ENCODE measurements at places on chromosomes 4 and X. TPM values are rescaled to one million over a fixed set of nuclear protein-coding genes. Genes with fewer than 3 reads are reported as not detected.

GRCh38 chrX:7218321-7219152 lies 70.6 kb upstream of the PUDP start:
- no peaks in the 10 kb centered on the region for H3K27me3 ChIP-seq
- H3K27ac ChIP-seq = no peak overlapping the region
- DNase-seq = no peak

DNA sequence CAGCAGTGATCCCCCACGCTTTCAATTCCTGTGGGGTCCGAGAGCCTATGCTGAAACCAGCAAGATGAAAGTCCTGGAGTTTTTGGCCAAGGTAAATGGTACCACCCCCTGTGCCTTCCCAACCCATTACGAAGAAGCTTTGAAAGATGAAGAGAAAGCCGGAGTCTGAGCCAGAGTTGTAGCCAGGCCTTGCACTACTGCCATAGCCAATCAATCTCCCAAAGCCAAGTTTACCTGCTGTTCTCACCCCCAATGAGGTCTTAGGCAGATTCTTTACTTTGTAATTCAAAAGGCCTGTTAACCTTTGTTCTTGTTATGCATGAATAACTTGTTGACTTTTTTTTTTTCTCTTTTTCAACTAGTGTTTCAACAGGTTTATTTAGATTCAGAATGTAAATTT lies 4.0 kb downstream of the MAGEB2 start:
- H3K27ac ChIP-seq = no peak overlapping the region
- H3K4me1 ChIP-seq = no peaks in the 10 kb centered on the region
- DNase-seq = no peak
- H3K27me3 ChIP-seq = no peaks in the 10 kb centered on the region
- H3K36me3 ChIP-seq = no peaks in the 10 kb centered on the region

DNA sequence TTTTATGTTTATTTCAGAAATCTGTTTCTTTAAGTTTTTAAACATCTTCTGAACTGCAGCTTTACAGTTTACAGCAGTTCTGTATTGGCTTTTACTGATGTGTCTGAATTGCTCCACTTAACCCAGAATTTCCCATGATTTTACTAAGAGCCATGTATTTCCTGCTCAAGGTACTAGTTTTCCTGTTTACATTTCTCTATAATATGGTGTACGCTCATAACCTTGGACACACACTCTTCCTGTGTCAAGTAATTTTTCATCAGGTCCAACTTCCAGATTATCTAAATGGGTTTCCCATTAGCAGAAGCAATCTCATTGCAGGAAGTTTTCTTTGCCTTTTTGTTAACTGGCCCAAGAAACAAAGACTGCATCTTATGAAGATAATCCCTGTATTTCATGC lies 12.3 kb downstream of the ELF2 start:
- DNase-seq = no peak
- H3K27ac ChIP-seq = no peak overlapping the region
- no peaks in the 10 kb centered on the region for H3K27me3 ChIP-seq
- peaks cover 42% of the 10 kb centered on the region for H3K4me1 ChIP-seq
- H3K36me3 ChIP-seq = no peaks in the 10 kb centered on the region

DNA sequence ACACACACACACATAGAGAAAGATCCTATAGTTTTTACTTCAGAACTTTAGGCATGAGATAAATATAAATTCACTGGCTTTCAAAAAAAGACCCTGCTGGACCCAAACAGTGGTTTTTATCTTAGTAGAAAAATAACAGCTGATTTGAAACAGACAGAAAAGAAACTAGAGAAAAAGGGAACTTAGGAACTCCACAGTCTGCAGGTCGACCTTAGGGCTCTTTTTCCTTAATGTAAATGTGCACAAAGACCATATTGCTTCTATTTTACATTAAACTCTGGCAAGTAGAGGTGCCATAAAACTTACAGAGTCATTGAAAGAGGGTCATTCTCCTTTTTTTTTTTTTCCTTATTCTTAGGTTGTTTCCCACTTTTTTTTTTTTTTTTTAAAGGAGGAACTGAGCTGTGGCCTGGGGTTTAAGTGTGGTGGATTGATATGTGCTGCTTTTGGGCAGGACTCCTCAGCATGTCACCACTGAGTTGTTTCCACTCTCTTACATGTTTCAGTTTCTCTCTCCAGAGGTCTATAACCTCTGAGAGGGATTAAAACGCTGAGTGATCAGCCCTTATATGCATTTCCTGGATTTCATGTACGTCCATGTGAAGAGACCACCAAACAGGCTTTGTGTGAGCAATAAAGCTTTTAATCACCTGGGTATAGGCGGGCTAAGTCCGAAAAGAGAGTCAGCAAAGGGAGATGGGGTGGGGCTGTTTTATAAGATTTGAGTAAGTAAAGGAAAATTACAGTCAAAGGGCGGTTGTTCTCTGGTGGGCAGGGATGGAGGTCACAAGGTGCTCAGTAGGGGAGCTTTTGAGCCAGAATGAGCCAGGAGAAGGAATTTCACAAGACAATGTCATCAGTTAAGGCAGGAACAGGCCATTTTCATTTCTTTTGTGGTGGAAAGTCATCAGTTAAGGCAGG lies 70.8 kb upstream of the PACRGL start:
- H3K4me1 ChIP-seq = no peaks in the 10 kb centered on the region
- H3K4me3 ChIP-seq = no peak overlapping the region
- DNase-seq = no peak
- H3K36me3 ChIP-seq = no peaks in the 10 kb centered on the region
- no peak overlapping the region for H3K27ac ChIP-seq

DNA sequence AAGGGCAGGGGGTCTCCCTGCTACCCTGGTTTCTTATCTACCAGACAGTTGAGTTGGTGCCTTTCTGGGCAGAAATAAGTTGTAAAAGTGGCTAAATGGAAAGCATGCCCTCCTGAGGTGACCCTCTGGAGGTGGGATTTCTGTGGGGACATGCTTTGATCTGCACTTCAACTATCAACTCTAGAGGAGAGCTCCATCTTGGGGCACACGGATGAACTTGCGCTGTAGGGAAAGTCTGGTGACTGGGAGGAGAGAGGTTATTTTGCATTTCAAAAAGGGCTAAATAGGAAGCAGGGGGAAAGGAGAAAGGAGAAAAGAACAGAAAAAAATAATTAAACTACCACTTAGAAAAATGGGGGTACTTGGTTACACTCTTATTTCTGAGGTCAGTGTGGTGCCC lies 12.7 kb upstream of the RHOXF2B start:
- no peaks in the 10 kb centered on the region for H3K36me3 ChIP-seq
- no peak for DNase-seq
- H3K4me3 ChIP-seq = no peak overlapping the region
- no peak overlapping the region for H3K27ac ChIP-seq
- H3K27me3 ChIP-seq = peaks cover 4% of the 10 kb centered on the region

GRCh38 chr4:76003035-76003434 lies 4.3 kb downstream of the CXCL9 start:
- no peak overlapping the region for H3K4me3 ChIP-seq
- no peaks in the 10 kb centered on the region for H3K36me3 ChIP-seq
- peak overlapping the region; percentile 69 for H3K27ac ChIP-seq
- no peak for DNase-seq
- no peaks in the 10 kb centered on the region for H3K27me3 ChIP-seq

DNA sequence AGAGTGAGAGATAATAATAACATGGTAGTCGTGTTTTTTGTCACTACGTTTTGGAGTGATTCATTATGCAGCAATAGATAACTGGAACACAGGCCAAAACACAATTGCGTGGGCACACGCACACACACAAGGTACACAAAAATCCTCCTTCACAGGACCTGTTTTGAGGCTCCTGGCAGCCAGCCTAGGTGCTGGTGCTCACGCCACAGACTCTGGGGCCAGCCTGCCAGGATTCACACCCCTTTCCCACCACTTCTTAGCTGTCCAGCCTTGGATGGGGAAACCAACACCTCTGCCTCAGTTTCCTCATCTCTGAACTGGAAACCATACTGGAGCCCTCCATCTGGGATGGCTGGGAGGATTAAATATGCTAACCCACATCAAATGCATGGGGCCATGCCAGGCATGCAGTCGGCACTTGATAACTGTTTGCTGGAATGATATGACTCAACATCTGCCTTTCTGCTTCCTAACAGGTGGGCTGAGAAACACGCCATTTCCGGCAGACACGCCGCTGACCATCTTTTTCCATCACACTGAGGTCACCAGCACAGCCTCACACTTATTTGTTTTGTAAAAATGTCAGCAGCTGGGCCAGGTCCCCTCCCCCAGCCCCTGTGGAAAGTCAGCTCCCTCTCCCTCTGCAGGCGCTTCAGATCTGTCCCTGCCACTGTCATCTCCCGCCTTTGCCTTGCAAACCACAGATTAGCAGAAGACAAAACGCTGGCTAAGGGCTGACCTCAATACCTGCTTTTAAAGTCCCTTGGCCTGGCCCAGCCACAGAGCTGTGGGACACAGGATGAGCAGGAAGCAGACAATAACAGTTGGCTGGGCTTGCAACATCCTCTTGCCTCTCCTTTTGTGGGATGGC lies 237.5 kb downstream of the BCOR start:
- no peak overlapping the region for H3K4me3 ChIP-seq
- H3K36me3 ChIP-seq = no peaks in the 10 kb centered on the region
- H3K4me1 ChIP-seq = no peaks in the 10 kb centered on the region
- DNase-seq = peak; percentile 37
- no peaks in the 10 kb centered on the region for H3K27me3 ChIP-seq
- H3K27ac ChIP-seq = no peak overlapping the region

DNA sequence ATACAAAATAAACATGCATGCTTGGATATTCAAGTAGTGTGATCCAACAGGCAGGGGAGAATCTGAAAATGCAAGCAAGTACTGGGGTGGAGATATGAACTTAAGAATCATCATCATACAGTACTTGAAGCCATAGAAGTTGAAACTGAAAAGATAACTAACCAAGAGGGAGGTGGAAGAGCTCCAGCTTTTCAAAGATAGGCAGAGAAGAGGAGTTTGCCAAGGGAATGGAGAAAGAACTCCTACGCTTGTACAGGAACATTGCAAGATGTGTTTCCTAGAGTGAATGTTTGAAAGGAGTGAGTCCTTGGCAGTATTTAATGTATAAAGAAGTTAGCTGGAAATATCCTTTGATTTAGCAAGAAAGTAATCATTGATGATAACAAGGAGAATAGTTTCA lies 106.2 kb upstream of the FRMPD4 start:
- no peaks in the 10 kb centered on the region for H3K36me3 ChIP-seq
- no peak overlapping the region for H3K27ac ChIP-seq
- H3K4me3 ChIP-seq = no peak overlapping the region

DNA sequence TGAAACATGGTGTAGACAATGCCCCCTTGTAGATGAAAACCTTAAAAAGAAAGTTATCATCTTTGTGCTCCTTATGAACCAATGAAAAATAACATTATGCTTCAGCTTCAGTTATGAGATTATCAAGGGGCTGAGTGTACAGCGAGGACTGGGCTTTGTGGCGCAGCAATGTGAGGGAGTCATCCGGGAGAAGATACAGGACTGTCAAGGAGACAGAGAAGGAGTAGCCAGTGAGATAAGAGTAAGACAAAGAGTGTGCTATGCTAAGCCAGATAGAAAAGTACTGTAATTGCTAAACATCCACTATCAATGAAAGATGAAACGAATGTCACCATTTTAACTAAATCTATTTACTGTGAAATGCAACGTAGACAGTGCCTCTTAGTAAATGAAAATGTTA lies 3.6 kb upstream of the KLHL15 start:
- H3K4me1 ChIP-seq = no peaks in the 10 kb centered on the region
- no peak overlapping the region for H3K4me3 ChIP-seq
- no peaks in the 10 kb centered on the region for H3K36me3 ChIP-seq
- peaks cover 60% of the 10 kb centered on the region for H3K27me3 ChIP-seq

- H3K27me3 ChIP-seq = no peaks in the 10 kb centered on the region
- H3K4me3 ChIP-seq = no peak overlapping the region
- H3K27ac ChIP-seq = no peak overlapping the region
- no peaks in the 10 kb centered on the region for H3K36me3 ChIP-seq
- no peak for DNase-seq
Measured at GRCh38 chrX:29965634-29966033, 249.7 kb upstream of the MAGEB2 start.

- H3K4me3 ChIP-seq = no peak overlapping the region
- no peaks in the 10 kb centered on the region for H3K36me3 ChIP-seq
Measured at GRCh38 chr4:169070895-169071218, 60.8 kb upstream of the CBR4 start.

DNA sequence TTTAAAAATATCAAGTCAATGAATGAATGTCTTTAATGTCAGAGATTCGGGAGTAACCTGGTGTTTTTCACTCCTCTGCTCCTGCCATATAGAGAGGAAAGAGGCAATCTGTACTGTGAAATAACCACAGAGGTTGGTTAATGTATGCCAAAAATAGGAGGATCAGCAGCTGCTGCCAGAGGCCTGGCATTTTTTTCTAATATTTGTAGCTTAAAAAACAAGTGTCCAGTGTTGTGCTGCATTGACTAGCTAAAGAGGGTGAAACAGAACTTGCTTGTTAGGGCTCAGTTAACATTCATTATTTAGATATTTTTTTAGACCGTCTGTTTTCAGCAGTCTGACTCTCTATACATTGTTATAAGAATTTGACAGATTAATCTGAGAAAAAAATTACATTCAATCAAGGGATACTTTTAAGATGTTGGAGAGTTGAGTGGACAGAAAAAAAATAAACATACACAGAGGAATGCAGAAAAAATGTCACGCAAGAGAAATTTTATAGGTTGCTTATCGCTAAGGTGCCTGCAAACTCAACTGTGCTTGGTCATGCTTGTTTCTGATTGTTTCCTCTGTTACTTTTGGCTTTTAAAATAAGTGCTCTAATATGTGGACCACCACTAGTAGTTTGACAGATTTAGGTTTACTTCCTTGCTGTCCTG lies 392.3 kb upstream of the GALNT7 start:
- H3K27me3 ChIP-seq = no peaks in the 10 kb centered on the region
- DNase-seq = no peak
- no peaks in the 10 kb centered on the region for H3K4me1 ChIP-seq
- H3K4me3 ChIP-seq = no peak overlapping the region

Gene MAGEA11
- total RNA-seq = not detected

Gene TCEAL6
- total RNA-seq = not detected

Gene CT45A2
- total RNA-seq = not detected

Gene CYTL1
- not detected for total RNA-seq

Gene RTL5
- 6.0 TPM for total RNA-seq

All from heart left ventricle (tissue), 16 donors.